ENCODE measurements at places on chromosomes 16 and 17. TPM values are rescaled to one million over a fixed set of nuclear protein-coding genes. Genes with fewer than 3 reads are reported as not detected.

The CNEP1R1 gene
- 25.4 TPM for total RNA-seq

The GRAP gene
- total RNA-seq: 0.47 TPM

The TRIM47 gene
- total RNA-seq: 215 TPM

The PLA2G10 gene
- 0.37 TPM for total RNA-seq

The TPPP3 gene
- total RNA-seq: 13.1 TPM

The OTOA gene
- 0.09 TPM for total RNA-seq

The JMJD8 gene
- 63.2 TPM for total RNA-seq

Data from A549 treated with dexamethasone at 1 μM for 4 hours (cell line).